SJSA1 (cell line): ENCODE measurements at places on chromosomes 16 and 17. TPM values are rescaled to one million over a fixed set of nuclear protein-coding genes. Genes with fewer than 3 reads are reported as not detected.

GRCh38 chr16:7755347-7755882, 422.8 kb downstream of the RBFOX1 start:
- no peak for DNase-seq

DNA sequence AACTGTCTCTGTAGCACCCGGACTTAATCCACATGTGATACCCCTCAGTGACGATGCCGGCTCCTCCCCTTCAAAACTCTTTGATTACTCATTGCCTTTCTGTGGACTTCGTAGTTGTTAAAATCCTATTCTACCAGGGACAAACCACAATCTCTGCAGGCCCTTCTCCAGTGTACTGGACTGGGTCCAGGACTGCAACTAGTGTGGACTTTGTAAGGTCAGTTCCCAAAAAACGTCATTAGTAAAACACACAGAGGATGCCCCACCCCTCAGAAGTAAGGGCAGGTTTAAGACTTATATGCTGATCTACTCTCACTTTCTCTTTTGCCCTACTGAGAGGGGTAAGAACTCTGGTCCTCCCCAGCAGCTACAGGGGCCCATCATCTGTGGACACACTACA, 10.5 kb upstream of the NUDT7 start:
- no peak for DNase-seq
- H3K4me1 ChIP-seq: no peaks in the 10 kb centered on the region
- no peaks in the 10 kb centered on the region for H3K36me3 ChIP-seq
- H3K27me3 ChIP-seq: no peaks in the 10 kb centered on the region
- no peak overlapping the region for H3K4me3 ChIP-seq
- no peak overlapping the region for H3K27ac ChIP-seq

CDH15 gene
- 0.05 TPM in 1 of 2 replicates, not detected in the other for total RNA-seq

ARSG gene
- total RNA-seq: not detected in 2 replicates

TBX2 gene
- total RNA-seq: 6.4 and 6.8 TPM in 2 replicates

TUBG2 gene
- total RNA-seq: 0.92 and 3.5 TPM in 2 replicates

PGP gene
- 37.8 and 47.1 TPM in 2 replicates for total RNA-seq

SSH2 gene
- total RNA-seq: 8.6 and 12.9 TPM in 2 replicates
